Lower lobe of right lung (tissue), 2 donors: ENCODE measurements at places on chromosomes 1 and 21. TPM values are rescaled to one million over a fixed set of nuclear protein-coding genes. Genes with fewer than 3 reads are reported as not detected.
A peak's percentile ranks its signal among the peaks of the same experiment; 100 is the strongest.

DCST1 gene
- total RNA-seq: not detected

WARS2 gene
- total RNA-seq: 8.9 TPM

RNU1-4 gene
- 6,803 TPM for total RNA-seq

CLCA4 gene
- total RNA-seq: not detected

HRNR gene
- total RNA-seq: not detected

ITGB2 gene
- total RNA-seq: 468 TPM

- H3K4me1 ChIP-seq: no peaks in the 10 kb centered on the region
- H3K36me3 ChIP-seq: no peaks in the 10 kb centered on the region
- no peak overlapping the region for H3K27ac ChIP-seq
Observed at GRCh38 chr1:44089371-44090048, 29.1 kb upstream of the KLF17 start.

DNA sequence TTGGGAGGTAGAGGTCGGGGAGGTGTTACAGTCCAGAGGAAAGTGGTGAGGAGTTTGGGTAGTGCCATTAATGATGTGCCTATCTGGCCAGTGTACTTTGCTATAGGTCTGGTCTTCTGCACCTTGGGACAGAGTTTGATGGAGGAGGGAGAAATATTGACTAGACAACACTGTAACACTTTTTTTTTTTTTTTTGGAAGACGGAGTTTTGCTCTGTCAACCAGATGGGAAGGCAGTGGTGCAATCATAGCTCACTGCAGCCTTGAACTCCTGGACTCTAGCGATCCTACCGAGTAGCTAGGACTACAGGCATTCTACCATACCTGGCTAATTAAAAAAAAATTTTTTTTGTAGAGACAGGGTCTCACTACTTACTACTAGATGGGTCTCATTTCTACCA lies 1.9 kb downstream of the SCP2 start:
- no peak for DNase-seq
- H3K27ac ChIP-seq: no peak overlapping the region
- H3K4me3 ChIP-seq: no peak overlapping the region
- H3K4me1 ChIP-seq: peaks cover 23% of the 10 kb centered on the region
- no peaks in the 10 kb centered on the region for H3K27me3 ChIP-seq
- no peaks in the 10 kb centered on the region for H3K36me3 ChIP-seq

- H3K27me3 ChIP-seq: no peaks in the 10 kb centered on the region
- no peak for DNase-seq
- no peak overlapping the region for H3K4me3 ChIP-seq
- H3K4me1 ChIP-seq: no peaks in the 10 kb centered on the region
- no peak overlapping the region for H3K27ac ChIP-seq
Observed at GRCh38 chr1:181809991-181810545, 251.4 kb downstream of the ZNF648 start.

GRCh38 chr1:91650764-91651163 lies 150.1 kb downstream of the CDC7 start:
- H3K36me3 ChIP-seq: no peaks in the 10 kb centered on the region
- no peak for DNase-seq
- peaks cover 15% of the 10 kb centered on the region for H3K4me1 ChIP-seq
- H3K27me3 ChIP-seq: no peaks in the 10 kb centered on the region
- peak overlapping the region; percentile 66 for H3K27ac ChIP-seq

GRCh38 chr21:38768471-38769063 lies 37.2 kb upstream of the ETS2 start:
- H3K27me3 ChIP-seq: no peaks in the 10 kb centered on the region
- H3K4me1 ChIP-seq: peaks cover 12% of the 10 kb centered on the region
- no peak overlapping the region for H3K4me3 ChIP-seq
- H3K27ac ChIP-seq: peak overlapping the region; percentile 9
- H3K36me3 ChIP-seq: no peaks in the 10 kb centered on the region

DNA sequence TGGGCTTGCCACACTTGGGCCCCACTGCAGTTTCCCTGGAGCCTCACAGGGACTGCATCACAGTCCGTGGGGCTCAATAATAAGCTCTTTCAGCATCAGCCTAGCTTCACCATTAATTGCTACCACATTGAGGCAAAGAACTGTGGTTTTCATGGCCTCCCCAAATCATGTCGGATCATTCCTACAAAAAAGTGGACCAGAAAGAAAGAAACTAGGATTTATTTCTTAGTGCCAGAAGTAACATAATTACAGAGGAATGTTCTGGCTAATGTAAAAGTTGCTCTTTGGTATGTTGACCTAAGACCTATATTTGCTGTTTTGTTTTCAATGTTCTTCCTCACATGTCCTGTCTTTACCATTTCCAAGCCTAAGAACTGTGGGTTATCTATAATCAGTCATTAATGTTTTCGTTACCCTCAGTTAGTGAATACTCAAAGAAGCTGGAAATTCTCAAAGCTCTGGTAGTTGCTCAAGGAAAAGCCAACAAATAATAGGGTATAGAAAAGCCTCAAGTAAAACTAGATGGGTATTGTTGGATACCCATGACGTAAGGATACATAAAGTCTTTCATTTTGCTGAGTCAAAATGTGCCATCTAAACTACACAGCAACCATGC lies 173.9 kb downstream of the LTN1 start:
- H3K36me3 ChIP-seq: no peaks in the 10 kb centered on the region
- H3K4me3 ChIP-seq: no peak overlapping the region
- no peak for DNase-seq
- H3K27me3 ChIP-seq: no peaks in the 10 kb centered on the region
- H3K4me1 ChIP-seq: peaks cover 7% of the 10 kb centered on the region

DNA sequence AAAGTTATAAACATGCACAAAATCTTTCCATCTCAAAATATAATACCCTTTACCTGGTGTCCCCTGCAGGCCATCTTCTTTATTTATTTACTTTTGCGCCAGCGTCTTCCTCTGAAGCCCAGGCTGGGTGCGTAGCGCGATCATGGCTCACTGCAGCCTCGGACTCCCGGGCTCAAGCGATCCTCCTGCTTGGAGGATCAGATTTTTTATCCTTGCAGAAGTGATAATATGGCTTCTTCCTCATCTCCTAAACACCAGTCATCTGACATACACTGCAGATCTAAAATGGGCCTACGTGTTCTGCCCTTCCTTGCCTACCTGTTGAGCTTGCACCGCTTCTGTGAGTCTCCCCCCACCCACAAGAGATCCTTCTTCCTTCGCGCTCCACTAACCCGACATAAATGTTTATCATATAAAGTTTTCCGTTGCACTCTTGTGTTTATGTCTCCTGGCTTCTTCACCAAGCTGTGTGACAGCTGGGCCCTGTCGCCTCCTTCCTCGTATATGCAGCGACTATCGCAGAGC lies 506 bp upstream of the SRP9 start:
- H3K4me3 ChIP-seq: peak overlapping the region; percentile 86
- no peak for DNase-seq
- peak overlapping the region; percentile 98 for H3K27ac ChIP-seq
- peaks cover 52% of the 10 kb centered on the region for H3K4me1 ChIP-seq

DNA sequence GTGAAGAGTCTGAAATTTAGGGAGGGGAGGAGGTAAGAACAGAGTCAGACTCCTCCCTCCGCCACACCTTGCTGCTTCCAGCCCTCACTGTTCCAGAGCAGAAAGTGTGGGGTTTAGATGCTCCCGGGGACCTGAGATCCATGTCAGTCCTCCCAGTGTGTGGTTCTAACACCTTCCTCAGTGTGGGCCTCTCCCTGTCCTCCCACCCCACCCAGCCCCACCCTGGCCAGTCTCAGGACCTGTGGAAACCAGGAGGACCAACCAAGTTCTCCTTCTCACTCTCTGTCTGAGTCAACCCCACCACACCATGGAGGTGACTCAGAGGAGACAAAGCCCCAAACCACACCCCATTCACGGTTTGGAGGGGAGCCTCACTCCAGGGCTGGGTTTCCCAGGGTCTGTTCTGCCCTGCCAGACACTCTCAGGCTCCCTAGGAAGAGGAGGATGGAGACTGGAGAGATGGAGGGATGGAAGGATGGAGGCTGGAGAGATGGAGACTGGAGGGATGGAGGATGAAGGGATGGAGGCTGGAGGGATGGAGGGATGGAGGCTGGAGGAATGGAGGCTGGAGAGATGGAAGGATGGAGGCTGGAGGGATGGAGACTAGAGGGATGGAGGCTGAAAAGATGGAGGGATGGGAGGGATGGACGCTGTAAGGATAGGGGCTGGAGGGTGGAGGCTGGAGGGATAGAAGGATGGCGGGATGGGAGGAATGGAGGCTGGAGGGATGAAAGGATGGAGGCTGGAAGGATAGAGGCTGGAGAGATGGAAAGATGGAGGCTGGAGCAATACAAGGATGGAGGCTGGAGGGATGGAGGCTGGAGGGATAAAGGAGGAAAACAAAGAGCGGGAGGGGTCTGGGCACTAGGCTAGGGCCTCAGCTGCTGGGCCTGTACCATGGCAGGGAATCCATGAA lies 100.9 kb upstream of the RUNX3 start:
- H3K27me3 ChIP-seq: no peaks in the 10 kb centered on the region
- H3K4me1 ChIP-seq: peaks cover 57% of the 10 kb centered on the region
- no peak for DNase-seq
- no peak overlapping the region for H3K4me3 ChIP-seq

- peaks cover 57% of the 10 kb centered on the region for H3K27me3 ChIP-seq
- H3K4me1 ChIP-seq: peaks cover 29% of the 10 kb centered on the region
- no peak overlapping the region for H3K4me3 ChIP-seq
- H3K36me3 ChIP-seq: no peaks in the 10 kb centered on the region
- H3K27ac ChIP-seq: no peak overlapping the region
Observed at GRCh38 chr1:31765041-31765467, 914 bp upstream of the ADGRB2 start.

DNA sequence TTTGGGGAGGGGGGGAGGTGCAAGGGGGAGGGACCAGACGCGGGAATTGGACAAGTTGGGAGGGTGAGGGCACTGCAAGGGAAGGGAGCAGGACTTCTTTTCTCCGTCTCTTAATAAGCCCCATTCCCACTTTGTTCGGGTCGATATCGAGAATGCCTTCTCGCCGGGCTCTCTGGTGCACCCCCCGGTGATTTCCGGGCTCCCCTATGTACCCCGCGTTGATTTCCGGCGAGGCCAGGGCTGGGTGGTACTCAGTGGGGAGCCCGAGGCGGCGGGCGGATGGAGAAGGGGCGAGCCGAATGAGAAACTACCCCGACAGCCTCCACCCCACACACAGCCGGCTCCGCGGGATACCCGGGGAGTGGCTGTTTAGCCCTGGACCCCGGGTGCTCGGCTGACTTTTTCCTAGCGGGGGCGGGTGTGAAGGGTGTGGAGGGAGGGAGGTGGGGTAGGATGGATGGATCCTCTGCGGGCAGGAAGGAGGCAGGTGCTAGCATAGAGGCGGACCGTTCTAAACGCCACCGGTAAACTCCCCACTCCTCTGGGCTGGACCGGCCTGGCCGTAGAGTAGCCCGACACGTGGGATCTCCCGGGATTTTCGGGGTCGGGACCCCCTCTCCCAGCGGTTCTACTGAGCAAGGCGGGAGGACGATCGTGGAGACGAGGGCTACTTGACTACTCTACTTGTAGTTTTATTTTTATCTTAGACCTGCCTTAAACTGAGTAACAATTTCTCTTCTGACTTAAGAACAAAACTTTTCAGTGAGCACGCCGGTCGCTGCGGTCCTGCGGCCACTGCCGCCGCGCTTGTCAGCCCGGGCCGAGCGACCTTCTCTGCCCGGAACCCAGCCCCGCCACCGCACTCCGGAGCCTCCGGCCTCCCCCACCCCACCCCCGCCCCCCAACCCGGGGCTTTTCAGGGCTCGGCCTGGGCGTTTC lies 1.0 kb downstream of the RNF220 start:
- H3K4me3 ChIP-seq: peak overlapping the region; percentile 58
- H3K27ac ChIP-seq: no peak overlapping the region
- peaks cover 44% of the 10 kb centered on the region for H3K4me1 ChIP-seq
- H3K27me3 ChIP-seq: peaks cover 98% of the 10 kb centered on the region
- H3K36me3 ChIP-seq: no peaks in the 10 kb centered on the region

- H3K4me3 ChIP-seq: no peak overlapping the region
- DNase-seq: no peak
- H3K27ac ChIP-seq: peak overlapping the region; percentile 6
- peaks cover 72% of the 10 kb centered on the region for H3K4me1 ChIP-seq
Observed at GRCh38 chr1:16375521-16376340, 8.7 kb downstream of the SZRD1 start.

GRCh38 chr1:174997041-174997440 lies 2.7 kb upstream of the CACYBP start:
- H3K27ac ChIP-seq: no peak overlapping the region
- H3K4me1 ChIP-seq: peaks cover 25% of the 10 kb centered on the region
- H3K36me3 ChIP-seq: no peaks in the 10 kb centered on the region
- no peaks in the 10 kb centered on the region for H3K27me3 ChIP-seq
- DNase-seq: no peak

- H3K4me3 ChIP-seq: peak overlapping the region; percentile 95
- peaks cover 59% of the 10 kb centered on the region for H3K4me1 ChIP-seq
- H3K36me3 ChIP-seq: peaks cover 43% of the 10 kb centered on the region
- H3K27me3 ChIP-seq: no peaks in the 10 kb centered on the region
- peak; percentile 57 for DNase-seq
- H3K27ac ChIP-seq: peak overlapping the region; percentile 99
Observed at GRCh38 chr1:182389619-182390047, 2.0 kb downstream of the GLUL start.

GRCh38 chr1:38559446-38560165 lies 300.0 kb downstream of the RRAGC start:
- peak; percentile 78 for DNase-seq
- H3K27me3 ChIP-seq: peaks cover 4% of the 10 kb centered on the region
- H3K4me1 ChIP-seq: peaks cover 19% of the 10 kb centered on the region
- peak overlapping the region; percentile 40 for H3K4me3 ChIP-seq

DNA sequence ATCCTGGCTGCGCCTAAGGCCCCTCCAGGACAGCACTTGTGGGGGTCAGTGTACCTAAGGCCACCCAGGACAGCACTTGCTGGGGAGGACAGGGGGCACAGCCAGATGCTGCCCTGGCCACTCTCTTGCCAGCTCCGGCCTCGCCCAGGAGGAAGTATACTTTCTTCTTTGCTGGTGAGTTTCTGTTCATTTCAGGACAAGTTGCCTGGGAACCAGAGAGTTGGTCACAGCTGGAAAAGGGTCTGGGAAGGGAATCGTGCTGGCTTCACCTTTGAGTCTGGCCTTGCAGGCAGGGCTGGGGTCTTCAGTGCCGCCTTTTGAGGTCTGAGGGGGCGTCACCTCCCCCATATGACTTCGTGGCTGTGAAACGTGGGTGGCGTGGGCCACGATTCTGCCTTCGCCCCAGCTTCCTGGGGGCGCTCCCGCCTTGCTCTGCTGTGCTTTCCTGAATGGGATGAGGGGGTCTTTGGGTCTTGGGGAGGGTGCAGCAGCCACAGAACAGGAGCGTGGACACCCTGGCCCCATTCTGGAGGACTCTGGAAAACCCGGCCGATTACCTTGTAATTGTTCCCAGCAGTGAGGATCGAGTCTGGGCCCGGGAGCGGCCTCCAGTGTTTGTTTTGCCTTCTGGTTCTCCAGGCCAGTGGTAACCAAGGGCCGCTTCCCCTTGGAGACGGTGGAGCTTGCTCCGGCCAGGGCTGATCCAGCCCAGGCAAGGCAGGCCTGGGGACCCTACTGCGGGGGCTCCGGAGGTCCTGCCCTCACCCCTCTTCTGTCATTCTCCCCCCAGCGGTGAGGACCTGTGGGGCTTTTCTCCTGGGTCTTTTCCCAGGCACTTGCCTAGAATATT lies 45.9 kb downstream of the SPSB1 start:
- peaks cover 38% of the 10 kb centered on the region for H3K4me1 ChIP-seq
- no peaks in the 10 kb centered on the region for H3K36me3 ChIP-seq
- no peaks in the 10 kb centered on the region for H3K27me3 ChIP-seq
- peak overlapping the region; percentile 65 for H3K27ac ChIP-seq
- peak; percentile 71 for DNase-seq
- no peak overlapping the region for H3K4me3 ChIP-seq
